ENCODE measurements at places on chromosomes 2 and 18.
A peak's percentile ranks its signal among the peaks of the same experiment; 100 is the strongest.

DNA sequence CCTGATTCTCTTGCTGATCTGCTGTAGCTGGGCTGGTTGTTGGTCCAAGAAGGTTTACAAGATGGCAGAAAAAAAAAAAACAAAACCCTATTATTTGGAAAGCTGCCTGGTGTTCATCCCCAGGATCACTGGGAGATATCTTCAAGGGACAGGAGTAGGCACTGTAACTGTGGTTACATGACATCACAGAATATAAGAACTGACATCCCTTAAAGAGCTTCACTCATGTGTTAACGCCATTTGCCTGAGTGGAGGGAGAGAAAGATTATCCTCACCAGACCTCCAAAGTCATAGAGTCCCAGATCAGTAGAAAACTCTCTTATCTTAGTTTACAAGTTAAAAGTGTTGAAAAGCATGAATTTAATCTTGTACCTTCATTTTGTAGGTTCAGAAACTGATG is 95.3 kb upstream of the BZW1 start:
- DNase-seq, result no peak
- H3K27me3 ChIP-seq, result no peaks in the 10 kb centered on the region
- H3K36me3 ChIP-seq, result no peaks in the 10 kb centered on the region
- no peak overlapping the region for H3K27ac ChIP-seq
- no peak overlapping the region for H3K4me3 ChIP-seq
- H3K4me1 ChIP-seq, result peaks cover 9% of the 10 kb centered on the region

GRCh38 chr2:32627441-32627813 is 423 bp upstream of the TTC27 start:
- no peaks in the 10 kb centered on the region for H3K27me3 ChIP-seq
- DNase-seq, result no peak
- peak overlapping the region; percentile 73 for H3K4me3 ChIP-seq
- peaks cover 13% of the 10 kb centered on the region for H3K36me3 ChIP-seq
- H3K4me1 ChIP-seq, result peaks cover 18% of the 10 kb centered on the region

GRCh38 chr18:24378598-24378997 is 19.0 kb downstream of the OSBPL1A start:
- no peaks in the 10 kb centered on the region for H3K4me1 ChIP-seq
- no peaks in the 10 kb centered on the region for H3K36me3 ChIP-seq

GRCh38 chr2:236689393-236689700 is 119.7 kb downstream of the ACKR3 start:
- no peaks in the 10 kb centered on the region for H3K4me1 ChIP-seq
- no peaks in the 10 kb centered on the region for H3K27me3 ChIP-seq
- H3K4me3 ChIP-seq, result no peak overlapping the region
- H3K27ac ChIP-seq, result no peak overlapping the region

DNA sequence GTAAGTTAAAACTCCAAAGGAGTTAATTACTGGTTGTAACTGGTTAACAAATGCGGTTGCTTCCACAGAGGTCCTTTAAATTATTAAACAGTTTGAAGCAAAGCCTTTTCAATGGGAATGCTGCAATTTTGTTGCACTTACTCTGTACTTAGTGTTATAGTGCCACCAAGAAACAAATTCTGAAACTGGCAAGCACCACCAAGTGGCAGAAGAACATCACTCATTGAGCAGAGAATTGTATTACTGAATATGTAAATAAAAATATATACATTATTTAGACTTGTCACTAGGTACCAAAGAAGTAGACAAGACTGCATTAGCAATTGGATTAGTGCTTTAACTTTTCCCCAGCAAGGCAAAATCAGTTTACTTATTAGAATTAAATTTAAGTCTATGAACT is 2.6 kb upstream of the TMEFF2 start:
- peaks cover 24% of the 10 kb centered on the region for H3K4me1 ChIP-seq
- no peak for DNase-seq
- no peak overlapping the region for H3K27ac ChIP-seq
- no peak overlapping the region for H3K4me3 ChIP-seq
- H3K27me3 ChIP-seq, result peaks cover 49% of the 10 kb centered on the region

DNA sequence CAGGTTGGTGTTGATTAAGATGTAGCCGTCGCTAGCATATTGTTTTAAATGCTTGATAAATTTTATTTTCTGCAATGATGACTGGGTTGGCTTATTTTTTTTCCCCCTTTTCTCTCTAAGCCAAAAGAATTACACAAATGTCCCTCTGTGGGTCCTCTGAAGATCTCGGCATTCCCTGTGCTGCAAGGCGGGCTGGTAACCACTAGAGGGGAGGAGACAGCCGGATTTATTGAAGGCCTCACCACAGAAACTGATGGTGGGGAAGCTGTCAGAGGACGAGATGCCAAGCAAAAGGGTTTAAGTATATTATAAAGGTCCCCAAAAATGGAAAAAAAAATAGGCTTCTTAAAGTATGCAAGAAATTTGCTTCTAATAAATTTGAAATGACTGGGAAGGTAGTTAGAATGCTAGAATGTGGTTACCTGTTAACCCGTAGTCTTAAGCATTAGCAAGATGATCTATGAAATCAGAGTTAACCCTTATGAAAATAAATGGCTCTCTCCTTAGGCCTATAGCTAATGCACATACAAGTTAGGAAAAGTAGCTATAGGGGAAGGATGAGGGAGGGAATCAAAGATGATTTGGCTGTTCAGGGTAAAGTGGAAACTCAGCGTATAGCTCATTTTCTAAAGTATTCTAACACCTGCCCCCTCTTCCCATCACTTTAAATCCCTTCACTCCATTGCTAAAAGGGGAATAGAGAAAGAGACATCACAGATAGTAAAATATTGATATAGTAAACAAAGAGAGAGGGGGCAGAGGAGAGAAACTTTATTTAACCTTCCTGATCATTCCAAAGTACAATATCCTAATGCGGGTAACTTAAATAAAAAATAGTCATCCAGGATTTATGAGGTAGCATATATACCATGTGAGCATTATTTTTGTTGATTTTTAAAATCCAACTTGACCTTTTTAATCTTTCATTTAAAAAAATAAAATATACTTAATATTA is 894.5 kb upstream of the POU3F3 start:
- H3K36me3 ChIP-seq, result no peaks in the 10 kb centered on the region
- H3K4me1 ChIP-seq, result no peaks in the 10 kb centered on the region
- H3K4me3 ChIP-seq, result no peak overlapping the region
- no peaks in the 10 kb centered on the region for H3K27me3 ChIP-seq
- DNase-seq, result no peak

DNA sequence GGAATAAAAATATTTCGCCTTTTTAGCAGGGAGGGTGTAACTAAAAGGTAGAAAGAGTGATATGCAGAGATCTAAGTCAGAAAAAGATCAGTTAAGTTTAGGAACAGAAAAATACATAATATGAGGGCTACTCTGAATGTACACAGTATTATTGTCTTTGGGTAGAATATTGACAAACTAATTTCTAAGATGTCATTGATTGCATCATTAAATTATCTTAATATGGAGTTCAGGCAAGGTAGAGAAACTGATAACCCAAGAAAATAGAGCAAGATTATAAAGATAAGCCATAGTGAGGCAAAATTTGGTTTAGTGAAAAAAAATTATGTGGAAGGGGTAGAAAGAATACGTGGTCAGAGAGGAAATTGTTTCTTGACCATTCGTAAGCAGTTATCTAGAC is 629.0 kb upstream of the NXPH2 start:
- no peak overlapping the region for H3K27ac ChIP-seq
- H3K36me3 ChIP-seq, result no peaks in the 10 kb centered on the region
- H3K4me3 ChIP-seq, result no peak overlapping the region
- DNase-seq, result no peak
- no peaks in the 10 kb centered on the region for H3K27me3 ChIP-seq
- H3K4me1 ChIP-seq, result no peaks in the 10 kb centered on the region

- no peak for DNase-seq
- no peaks in the 10 kb centered on the region for H3K27me3 ChIP-seq
- H3K4me3 ChIP-seq, result no peak overlapping the region
- H3K36me3 ChIP-seq, result no peaks in the 10 kb centered on the region
- H3K27ac ChIP-seq, result no peak overlapping the region
- no peaks in the 10 kb centered on the region for H3K4me1 ChIP-seq
These were observed 161.8 kb upstream of the KLF7 start for GRCh38 chr2:207327513-207327912.

DNA sequence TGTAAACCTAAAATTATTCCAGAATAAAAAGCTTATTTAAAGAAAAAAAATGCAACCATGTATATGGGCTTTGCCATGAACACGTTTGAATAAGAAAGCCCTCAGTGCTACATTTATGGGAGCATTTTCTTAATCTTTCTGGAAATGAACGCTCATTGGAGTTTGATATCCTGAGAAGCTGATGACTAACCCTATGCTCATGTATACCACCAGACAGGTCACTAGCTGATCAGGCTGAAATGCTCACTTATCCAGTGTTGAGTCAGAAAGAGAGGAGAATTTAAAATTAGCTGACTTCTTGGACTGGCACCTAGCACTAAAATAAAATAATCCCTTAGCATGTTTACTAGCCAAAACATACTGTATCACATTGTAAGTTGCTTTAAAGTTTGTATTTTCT is 254.9 kb upstream of the SIX3 start:
- no peaks in the 10 kb centered on the region for H3K36me3 ChIP-seq
- H3K27ac ChIP-seq, result no peak overlapping the region
- no peak for DNase-seq
- no peaks in the 10 kb centered on the region for H3K4me1 ChIP-seq
- no peak overlapping the region for H3K4me3 ChIP-seq

DNA sequence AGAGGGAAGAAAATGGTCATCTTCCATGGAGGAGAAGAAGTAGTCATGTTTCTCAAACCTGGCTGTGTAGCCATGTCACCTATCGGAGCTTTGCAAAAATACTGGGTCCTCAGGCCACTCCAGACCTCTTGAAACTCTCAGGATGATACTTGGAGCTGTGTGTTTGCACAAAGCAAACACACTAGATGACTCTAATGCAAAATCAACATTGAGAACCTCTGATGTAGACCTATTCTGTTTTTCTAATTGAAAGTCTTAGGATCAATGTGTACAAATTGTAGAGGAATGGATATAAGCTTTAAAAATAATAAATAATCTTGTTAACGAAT is 444.3 kb downstream of the RND3 start:
- no peaks in the 10 kb centered on the region for H3K36me3 ChIP-seq
- no peak overlapping the region for H3K4me3 ChIP-seq
- no peak for DNase-seq
- no peak overlapping the region for H3K27ac ChIP-seq
- H3K27me3 ChIP-seq, result no peaks in the 10 kb centered on the region

GRCh38 chr2:238484522-238485452 is 58.1 kb downstream of the ASB1 start:
- H3K4me3 ChIP-seq, result no peak overlapping the region
- no peaks in the 10 kb centered on the region for H3K4me1 ChIP-seq
- H3K27me3 ChIP-seq, result no peaks in the 10 kb centered on the region
- H3K27ac ChIP-seq, result no peak overlapping the region
- H3K36me3 ChIP-seq, result no peaks in the 10 kb centered on the region

- H3K4me1 ChIP-seq, result no peaks in the 10 kb centered on the region
- H3K27ac ChIP-seq, result no peak overlapping the region
- no peak for DNase-seq
- H3K27me3 ChIP-seq, result no peaks in the 10 kb centered on the region
These were observed 3.8 kb downstream of the PROM2 start for GRCh38 chr2:95278051-95278471.

DNA sequence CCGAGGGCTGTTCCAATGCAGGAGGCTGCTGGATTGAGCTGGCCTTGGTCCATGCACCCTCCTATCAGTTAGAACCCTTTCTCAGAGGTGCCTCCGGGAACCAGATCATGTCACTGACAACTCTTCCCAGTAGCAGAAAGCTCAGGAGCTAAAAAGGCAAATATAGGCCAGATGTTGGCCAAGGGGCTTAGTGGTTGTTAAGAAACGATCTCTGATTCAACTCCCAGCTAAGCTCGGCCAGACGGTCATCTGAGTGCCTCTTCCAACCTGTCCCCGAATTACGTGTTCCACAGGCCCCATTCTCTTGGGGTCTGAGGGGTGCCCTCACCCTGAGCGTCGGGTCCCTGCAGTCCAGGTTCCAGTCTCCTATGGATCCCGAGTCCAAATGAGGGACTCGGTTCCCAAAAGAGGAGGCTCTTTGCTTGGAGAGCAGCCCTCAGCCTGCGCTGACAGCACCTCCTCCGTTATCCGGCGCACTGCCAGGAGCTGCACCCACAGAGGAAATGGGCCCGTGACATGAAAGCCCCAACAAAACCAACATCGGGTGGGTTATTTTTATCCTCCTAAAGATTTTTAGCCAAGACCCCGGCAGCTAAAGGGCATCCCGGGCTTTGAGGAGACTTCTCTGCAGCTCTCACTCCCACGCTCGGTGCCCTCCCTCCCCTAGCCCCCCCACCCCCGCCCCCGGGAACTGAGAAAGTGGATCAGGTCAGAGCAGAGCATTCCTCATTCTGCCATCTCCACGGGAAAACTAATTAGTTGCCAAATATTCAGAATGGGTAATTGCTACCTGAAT is 106.6 kb upstream of the ID2 start:
- H3K27ac ChIP-seq, result no peak overlapping the region
- no peak overlapping the region for H3K4me3 ChIP-seq
- no peaks in the 10 kb centered on the region for H3K36me3 ChIP-seq
- H3K4me1 ChIP-seq, result peaks cover 35% of the 10 kb centered on the region
- H3K27me3 ChIP-seq, result no peaks in the 10 kb centered on the region
- DNase-seq, result peak; percentile 47

DNA sequence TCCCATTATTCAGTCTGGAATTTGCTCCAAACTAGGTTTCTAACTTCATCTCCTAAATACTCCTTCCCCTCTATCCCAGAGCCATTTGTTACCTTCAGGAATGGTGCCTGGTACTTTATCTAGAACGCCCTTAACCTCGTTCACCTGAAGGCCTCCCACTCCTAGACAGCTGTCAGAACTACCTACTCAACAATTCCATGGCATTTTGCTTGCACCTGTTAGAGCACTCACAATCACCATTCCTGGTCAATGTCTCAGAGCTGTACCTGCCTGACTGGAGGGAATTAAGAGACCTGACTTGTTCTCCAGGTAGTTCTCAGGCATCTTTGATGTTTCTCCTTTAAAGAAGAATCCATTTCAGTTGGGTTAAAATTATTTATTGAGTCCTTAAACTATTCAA is 88.9 kb downstream of the GAREM1 start:
- H3K27me3 ChIP-seq, result no peaks in the 10 kb centered on the region
- DNase-seq, result no peak
- H3K4me1 ChIP-seq, result no peaks in the 10 kb centered on the region
- H3K36me3 ChIP-seq, result no peaks in the 10 kb centered on the region
- no peak overlapping the region for H3K4me3 ChIP-seq

GRCh38 chr2:183455056-183455455 is 330.8 kb downstream of the NUP35 start:
- H3K4me1 ChIP-seq, result no peaks in the 10 kb centered on the region
- no peak overlapping the region for H3K4me3 ChIP-seq
- no peak overlapping the region for H3K27ac ChIP-seq
- H3K27me3 ChIP-seq, result no peaks in the 10 kb centered on the region
- no peaks in the 10 kb centered on the region for H3K36me3 ChIP-seq

All from natural killer cell (primary cell).